T-helper 17 cell (primary cell): ENCODE measurements at places on chromosomes 5 and 9. TPM values are rescaled to one million over a fixed set of nuclear protein-coding genes. Genes with fewer than 3 reads are reported as not detected.

The AJM1 gene
- total RNA-seq, result 3.7 TPM

The PCDHA1 gene
- total RNA-seq, result not detected

The ANKRD33B gene
- total RNA-seq, result 5.3 TPM

The FCN1 gene
- total RNA-seq, result 27.8 TPM

The ARHGEF28 gene
- total RNA-seq, result 0.05 TPM

GRCh38 chr9:36665387-36665786 is 92.7 kb downstream of the MELK start:
- no peak for DNase-seq

GRCh38 chr9:127353882-127354281 is 43.1 kb upstream of the SLC2A8 start:
- DNase-seq, result no peak

DNA sequence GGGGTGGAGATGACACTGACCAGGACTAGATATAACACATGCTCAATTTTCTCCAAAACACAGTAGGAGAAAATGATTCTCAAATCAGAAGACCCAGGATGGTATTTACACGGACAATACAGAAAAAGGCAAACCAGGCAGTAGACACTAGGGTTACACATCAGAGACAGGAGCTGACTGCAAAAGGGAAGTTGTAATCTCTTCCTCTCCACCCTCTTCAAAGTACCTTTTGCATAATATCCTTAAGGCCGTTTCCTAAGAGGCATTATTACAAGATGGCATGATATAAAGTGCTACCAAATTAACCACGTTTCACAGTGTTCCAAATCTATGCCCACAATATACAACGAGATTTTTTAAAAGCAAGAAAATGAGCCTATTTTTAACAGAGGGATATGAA is 39.2 kb downstream of the YIPF5 start:
- DNase-seq, result no peak

DNA sequence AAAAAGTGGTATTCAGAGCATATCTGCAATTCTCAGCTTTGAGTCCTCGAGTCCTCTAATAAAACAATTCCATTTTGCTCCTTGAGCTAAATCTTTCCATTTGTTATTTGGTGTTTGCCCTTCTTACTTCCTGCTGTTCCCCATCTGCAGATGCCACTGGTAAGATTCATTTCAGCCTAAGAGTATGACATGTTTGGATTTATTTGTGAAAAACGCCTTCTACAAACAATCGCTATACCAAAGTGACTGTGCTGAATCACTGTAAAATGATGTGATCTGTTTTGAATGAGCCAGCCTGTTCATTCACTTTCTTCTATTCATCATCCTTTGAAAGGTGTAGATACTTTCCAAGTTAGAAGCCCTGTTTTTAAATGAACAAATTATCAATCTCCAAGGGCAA is 27.7 kb downstream of the KCTD16 start:
- DNase-seq, result no peak

DNA sequence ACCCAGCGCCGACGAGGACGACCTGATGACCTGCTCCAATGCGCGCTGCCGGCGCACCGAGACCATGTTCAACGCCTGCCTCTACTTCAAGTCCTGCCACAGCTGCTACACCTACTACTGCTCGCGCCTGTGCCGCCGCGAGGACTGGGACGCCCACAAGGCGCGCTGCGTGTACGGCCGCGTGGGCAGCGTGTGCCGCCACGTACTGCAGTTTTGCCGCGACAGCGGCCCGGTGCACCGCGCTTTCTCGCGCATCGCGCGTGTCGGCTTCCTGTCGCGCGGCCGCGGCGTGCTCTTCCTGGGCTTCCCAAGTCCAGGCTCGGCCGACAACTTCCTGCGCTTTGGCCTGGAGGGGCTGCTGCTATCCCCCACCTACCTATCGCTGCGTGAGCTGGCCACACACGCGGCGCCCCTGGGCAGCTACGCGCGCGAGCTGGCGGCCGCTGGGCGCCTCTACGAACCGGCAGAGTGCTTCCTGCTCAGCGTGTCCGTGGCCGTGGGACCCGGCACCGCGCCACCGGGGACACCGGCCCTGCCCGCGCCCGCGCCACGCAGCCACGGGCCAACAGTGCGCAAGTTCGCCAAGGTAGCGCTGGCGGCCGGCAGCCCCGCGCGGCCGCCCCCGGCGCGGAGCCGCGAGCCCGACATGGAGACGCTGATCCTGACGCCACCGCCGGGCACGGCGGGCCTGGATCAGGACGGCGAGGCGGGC is 2.7 kb upstream of the PHPT1 start:
- DNase-seq, result no peak

DNA sequence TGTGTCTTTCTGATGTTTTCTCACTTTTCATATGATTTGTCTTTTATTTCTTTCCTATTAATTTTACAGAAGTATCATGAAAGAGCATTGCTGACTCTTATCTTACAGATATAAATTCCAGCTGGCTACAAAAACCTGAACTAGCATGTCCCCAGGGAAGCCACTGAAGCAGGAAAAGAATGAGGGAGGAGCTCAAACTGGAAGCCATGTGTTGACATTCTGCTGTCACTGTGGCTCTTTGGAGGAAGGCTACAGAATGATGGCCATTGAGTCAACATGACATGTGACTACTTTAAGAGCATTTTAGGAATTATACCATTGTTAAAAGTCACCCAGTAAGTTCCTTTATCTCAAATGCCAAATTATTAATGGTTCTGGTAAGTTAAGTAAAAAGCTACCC is 638.3 kb upstream of the DMAC1 start:
- no peak for DNase-seq

GRCh38 chr5:139976703-139977102 is 66.4 kb downstream of the NRG2 start:
- DNase-seq, result no peak

DNA sequence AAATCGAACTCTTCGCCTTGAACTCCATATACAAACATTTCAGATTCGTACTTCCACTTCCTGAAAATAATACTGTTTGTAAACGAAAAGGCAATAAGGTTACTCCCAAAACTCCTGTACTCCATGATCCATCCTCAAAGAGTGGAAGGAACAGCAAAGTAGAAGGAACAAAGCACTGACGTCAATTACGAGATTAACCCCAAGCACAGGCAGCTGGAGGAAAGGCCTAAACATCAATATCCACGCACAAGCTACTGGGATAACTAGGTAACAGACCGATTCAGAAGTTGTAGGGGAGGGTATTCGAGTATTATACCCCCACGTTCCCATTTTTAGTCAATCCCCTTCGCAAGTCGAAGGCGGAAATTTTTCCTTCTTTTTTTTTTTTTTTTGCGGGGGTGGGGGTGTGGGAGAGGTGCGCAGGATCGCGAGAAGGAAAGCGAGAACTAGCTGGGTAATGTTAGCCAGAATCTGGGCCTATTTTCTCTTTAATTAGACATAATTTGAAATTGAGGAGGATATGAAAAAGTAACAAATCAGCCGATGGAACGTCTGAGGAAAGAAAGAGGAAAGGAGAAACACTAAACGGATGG is 909 bp downstream of the AFF4 start:
- no peak for DNase-seq
